ENCODE measurements at places on chromosomes 7 and 10. TPM values are rescaled to one million over a fixed set of nuclear protein-coding genes. Genes with fewer than 3 reads are reported as not detected.
A peak's percentile ranks its signal among the peaks of the same experiment; 100 is the strongest.

DNA sequence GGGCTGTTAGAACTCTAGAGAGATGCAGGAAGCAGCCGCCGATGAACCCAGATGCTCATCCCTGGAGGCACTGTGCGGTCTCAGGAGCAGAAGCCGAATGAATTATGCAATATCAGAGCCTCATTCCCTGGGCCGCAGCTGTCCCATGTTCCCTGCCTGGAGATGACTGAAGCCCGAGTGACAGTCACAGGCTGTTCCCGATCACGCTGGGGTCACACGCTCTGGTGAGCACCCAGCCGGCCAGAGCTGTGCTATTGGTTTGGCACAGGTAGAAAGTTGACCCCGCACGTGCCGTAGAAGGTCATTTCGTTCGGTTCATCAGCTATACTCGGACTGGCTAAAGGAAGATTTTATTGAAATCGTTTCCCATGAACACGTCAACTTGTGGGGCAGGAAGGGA is 140.5 kb upstream of the SH2B2 start:
- peaks cover 2% of the 10 kb centered on the region for H3K4me1 ChIP-seq
- no peak overlapping the region for H3K27ac ChIP-seq
- H3K27me3 ChIP-seq, result no peaks in the 10 kb centered on the region
- H3K4me3 ChIP-seq, result no peak overlapping the region
- H3K36me3 ChIP-seq, result peaks cover 3% of the 10 kb centered on the region

DNA sequence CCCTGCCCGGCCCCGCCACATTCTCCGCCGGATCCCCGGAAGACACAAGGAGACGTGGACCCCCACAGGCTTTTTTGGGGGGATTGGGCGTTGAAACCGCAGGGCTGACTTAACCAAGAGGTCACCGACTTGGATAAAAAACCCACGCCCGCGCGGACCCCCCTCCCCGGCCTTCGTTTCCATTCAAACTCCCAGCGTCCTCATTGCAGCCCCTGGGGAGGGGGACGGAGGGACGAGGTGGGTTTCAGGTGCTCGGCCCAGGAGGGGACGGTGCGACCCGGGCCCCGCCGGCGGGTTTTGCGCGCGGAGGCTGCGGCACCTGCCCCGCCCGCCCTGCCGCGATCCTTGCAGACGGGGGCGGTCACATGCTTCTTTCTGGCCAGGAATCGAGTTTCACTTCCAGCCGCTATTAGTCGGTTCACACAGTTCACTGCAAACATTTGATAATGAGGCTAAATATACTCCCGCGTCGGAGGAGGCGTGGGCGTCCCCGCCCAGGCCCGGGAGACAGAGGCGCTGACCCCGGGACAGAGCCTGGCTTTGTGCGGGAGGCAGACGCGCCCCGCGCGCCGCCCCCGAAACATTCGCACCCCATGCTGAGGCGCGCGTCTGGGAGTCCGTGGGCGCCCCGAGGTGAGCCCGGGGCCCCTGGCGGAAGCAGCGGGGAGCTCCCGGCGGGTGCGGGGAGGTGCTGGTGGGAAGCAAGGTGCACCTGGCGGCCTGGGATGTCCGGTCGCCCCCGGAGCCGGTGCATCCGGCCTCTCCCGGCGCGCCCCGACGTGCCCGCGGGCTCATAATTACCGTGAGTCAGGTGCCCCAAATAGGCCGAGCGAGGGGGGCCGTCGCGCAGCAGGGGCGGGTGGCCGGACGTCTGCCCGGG is 2.7 kb upstream of the PDGFA start:
- H3K4me1 ChIP-seq, result peaks cover 13% of the 10 kb centered on the region
- no peak overlapping the region for H3K27ac ChIP-seq
- H3K27me3 ChIP-seq, result peaks cover 29% of the 10 kb centered on the region
- no peaks in the 10 kb centered on the region for H3K36me3 ChIP-seq

- no peak for DNase-seq
- peak overlapping the region; percentile 13 for H3K27ac ChIP-seq
- no peak overlapping the region for H3K4me3 ChIP-seq
- peaks cover 17% of the 10 kb centered on the region for H3K4me1 ChIP-seq
- H3K36me3 ChIP-seq, result peaks cover 4% of the 10 kb centered on the region
- no peaks in the 10 kb centered on the region for H3K27me3 ChIP-seq
Measured at GRCh38 chr10:21912625-21913024, 90.9 kb downstream of the DNAJC1 start.

- H3K27ac ChIP-seq, result no peak overlapping the region
- H3K4me1 ChIP-seq, result no peaks in the 10 kb centered on the region
- H3K27me3 ChIP-seq, result no peaks in the 10 kb centered on the region
- no peak for DNase-seq
- no peak overlapping the region for H3K4me3 ChIP-seq
Measured at GRCh38 chr7:35747611-35748010, 52.7 kb upstream of the HERPUD2 start.

- H3K27ac ChIP-seq, result no peak overlapping the region
- no peak for DNase-seq
- no peaks in the 10 kb centered on the region for H3K27me3 ChIP-seq
- H3K36me3 ChIP-seq, result peaks cover 53% of the 10 kb centered on the region
Measured at GRCh38 chr10:96890580-96890979, 58.5 kb downstream of the LCOR start.

DNA sequence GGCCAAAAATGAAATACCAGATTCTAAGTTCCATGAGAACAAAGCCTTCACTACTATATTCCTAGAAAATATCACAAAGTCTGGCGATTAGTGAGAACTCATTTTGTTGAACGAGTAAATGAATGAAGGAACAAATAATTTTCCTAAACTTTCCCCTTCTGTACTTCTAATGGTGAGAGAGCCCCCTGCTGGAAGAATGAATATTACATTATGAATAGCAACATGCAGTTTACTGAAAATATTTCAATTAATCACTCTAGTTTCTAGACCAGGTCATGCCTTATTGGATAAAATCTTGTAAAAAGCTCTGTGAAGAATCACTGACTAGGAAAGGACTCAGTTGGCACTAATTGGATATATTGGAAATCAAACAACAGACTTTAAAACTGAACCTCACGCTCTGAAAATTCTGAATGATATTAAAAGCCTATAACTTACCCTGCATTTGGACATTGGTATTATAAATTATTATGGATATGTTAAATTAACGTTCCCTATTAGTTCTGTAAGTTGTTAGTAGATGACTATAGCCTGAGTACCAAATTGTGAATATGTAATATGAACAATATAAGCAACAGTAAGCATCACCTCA is 32.4 kb upstream of the MTPN start:
- peaks cover 4% of the 10 kb centered on the region for H3K4me1 ChIP-seq
- H3K27me3 ChIP-seq, result peaks cover 8% of the 10 kb centered on the region
- no peaks in the 10 kb centered on the region for H3K36me3 ChIP-seq

CRPPA gene
- total RNA-seq, result 1.4 TPM
